Stimulated activated naive CD8-positive, alpha-beta T cell treated with anti-CD3 and anti-CD28 coated beads, Interleukin-15, amount 100 ng/mL, for 72 hours (primary cell): ENCODE measurements at places on chromosomes 2 and 18.

DNA sequence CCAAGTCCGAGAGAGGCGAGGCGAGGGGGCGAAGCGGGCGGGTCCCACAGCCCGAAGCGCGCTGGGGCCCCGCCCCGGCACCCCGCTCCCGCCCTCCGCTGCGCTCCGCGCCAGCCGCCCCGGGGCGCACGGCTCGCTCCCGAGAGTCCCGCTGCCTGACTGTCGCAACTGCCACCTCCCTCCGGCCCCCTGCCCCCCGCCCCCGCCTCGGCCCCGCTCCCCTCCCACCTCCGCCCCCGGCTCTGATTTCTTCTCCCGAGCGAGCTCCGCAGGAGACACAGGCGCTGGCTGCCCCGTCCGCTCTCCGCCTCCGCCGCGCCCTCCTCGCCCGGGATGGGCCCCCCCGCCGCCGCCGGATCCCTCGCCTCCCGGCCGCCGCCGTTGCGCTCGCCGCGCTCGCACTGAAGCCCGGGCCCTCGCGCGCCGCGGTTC, at the start of gene WNT6:
Gene WNT6 (plus strand): TSS at position 250 of the 432 bp plus-strand sequence. CDS start 233 bp downstream, outside the sequence.
- no peak for DNase-seq

GRCh38 chr2:98935111-98935770, 784 bp downstream of the CRACDL start:
- no peak for DNase-seq

DNA sequence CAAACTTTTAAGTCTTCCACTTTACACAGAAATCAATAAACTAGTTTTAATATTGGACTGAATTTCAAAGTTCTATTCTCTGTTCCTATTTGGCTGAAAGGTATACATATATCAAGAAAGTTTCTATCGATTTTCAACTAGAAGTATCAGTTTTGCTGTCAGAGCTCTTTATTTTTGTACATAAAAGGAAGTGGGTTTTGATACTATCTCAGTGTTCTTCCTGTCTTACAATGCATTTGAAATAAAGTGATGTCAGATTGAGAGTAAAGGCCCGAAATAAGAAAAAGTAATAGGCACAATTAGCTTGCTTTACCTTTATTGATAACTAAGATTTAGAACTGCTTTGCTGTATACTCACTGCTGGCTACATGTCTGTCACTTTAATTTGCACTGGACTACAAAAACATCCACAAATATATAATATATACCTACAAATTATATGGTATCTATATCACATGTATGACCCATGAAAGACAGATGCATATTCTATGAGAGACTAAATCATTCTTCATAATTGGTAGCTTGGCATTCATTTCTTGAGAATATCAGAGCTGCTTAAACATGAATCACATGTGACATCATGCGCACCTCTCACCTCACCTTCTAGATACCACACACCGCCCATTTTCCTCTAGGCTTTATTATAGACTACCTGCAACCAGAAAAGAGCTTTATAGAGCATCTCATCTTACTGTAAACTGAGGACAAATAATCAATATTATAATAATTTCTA, 83.6 kb downstream of the ASXL2 start:
- no peak for DNase-seq

- DNase-seq, result no peak
Observed at GRCh38 chr2:50438259-50438658, 593.7 kb downstream of the NRXN1 start.

DNA sequence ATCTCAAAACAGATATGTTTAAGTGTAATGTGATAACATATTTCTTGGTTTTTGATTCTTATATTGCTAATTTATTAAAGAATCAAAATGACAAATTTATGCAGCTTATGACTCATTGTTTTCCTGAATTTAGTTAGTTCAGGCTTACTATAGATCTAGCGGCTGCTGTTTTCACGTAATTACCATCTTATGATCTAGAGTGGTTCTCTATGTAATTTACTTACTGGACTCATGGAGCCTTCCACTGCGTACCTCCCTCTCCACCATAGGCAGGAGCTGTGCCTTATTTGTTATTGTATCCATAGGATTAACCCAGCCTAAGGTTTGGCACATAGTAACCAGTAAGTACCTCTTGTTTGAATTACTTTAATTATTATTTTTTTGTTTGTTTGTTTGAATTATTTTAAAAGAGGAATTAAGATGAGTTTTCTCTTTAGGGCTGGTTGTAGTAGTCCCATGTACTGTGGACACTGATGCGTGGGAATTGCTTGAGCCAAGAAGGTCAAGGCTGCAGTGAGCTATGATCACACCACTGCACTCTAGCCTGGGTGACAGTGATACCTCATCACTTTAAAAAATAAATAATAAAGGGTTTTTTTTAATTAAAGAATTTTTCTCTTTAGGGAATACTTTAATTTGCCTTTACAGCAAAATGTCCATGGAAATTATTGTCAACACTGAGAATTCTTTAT, 165.5 kb downstream of the PHLPP1 start:
- no peak for DNase-seq

DNA sequence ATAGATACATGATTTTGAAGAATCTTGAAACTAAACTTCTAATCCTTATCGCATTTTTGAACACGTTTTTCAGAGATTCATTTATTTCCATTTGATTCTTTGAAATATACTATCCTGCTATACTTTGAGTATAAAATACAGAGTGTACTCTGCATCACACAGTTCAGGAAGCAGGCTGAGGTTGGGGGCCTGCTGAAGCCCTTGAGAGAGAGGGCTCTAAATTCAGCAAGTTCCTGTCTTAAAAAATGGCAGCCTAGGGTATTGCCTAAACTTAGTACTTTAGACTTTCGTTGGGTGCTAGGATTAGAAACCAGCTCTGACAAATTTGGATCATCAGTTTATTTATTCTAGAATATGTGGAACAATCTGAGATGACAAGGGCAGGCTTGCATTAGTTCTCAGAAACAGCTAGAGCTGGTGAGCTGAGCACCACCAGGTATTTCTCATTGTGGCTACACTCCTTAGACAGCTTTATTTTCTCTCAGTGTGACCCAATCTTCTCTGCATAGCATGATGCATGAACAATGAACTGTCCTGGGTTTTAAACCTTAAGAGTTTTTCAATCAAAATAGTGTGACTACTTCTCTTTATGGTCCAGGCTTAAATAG, 49.1 kb downstream of the TFPI start:
- no peak for DNase-seq

- no peak for DNase-seq
Observed at GRCh38 chr2:142306131-142306530, 175.3 kb upstream of the LRP1B start.

- peak; percentile 48 for DNase-seq
Observed at GRCh38 chr2:100630473-100630977, 67.7 kb downstream of the PDCL3 start.

- DNase-seq, result no peak
Observed at GRCh38 chr2:40540026-40540425, 88.1 kb upstream of the SLC8A1 start.

DNA sequence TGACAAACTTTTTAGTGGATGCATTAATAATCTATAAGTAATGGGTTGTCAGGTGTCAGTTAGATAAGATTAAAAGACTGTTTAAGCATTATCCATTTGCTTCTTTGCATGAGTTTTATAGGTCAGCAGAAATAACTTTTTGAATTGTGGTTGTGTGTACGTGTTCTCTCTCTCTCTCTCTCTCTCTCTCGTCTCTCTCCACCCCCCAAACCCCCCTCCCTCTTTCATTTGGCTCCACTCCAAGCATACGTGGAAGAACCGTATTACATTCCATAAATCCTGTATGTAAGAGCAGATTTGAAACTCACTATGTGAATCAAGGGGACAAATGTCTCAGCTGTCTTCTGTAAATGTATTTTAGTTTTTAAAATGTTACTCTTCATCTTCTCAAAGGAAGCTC, 120.2 kb downstream of the MEIS1 start:
- no peak for DNase-seq

GRCh38 chr2:37767959-37768925, 96.8 kb upstream of the CDC42EP3 start:
- no peak for DNase-seq

- DNase-seq, result no peak
Observed at GRCh38 chr18:79926715-79927606, 24.5 kb downstream of the SLC66A2 start.

GRCh38 chr2:226300196-226300886, 499.3 kb downstream of the IRS1 start:
- DNase-seq, result no peak

GRCh38 chr2:239697399-239698164, 296.8 kb upstream of the HDAC4 start:
- DNase-seq, result no peak

DNA sequence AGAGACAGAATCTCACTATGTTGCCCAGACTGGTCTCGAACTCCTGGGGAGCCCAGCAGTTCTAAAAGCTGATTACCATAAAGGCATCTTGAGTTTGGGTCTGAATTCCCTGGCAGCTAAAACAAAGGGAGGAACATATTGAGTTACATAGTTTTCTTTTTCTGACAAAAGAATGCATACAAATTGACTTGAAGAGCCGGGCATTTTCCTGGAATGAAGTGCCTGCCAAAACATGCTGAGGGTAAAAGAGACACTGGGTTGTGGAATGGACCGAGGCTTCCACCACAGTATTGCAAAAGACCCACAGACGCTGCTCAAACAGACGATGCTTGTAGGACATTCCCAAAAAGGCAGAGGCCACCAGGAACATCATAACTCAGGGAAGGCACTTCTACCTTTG, 35.1 kb upstream of the ROCK2 start:
- no peak for DNase-seq

DNA sequence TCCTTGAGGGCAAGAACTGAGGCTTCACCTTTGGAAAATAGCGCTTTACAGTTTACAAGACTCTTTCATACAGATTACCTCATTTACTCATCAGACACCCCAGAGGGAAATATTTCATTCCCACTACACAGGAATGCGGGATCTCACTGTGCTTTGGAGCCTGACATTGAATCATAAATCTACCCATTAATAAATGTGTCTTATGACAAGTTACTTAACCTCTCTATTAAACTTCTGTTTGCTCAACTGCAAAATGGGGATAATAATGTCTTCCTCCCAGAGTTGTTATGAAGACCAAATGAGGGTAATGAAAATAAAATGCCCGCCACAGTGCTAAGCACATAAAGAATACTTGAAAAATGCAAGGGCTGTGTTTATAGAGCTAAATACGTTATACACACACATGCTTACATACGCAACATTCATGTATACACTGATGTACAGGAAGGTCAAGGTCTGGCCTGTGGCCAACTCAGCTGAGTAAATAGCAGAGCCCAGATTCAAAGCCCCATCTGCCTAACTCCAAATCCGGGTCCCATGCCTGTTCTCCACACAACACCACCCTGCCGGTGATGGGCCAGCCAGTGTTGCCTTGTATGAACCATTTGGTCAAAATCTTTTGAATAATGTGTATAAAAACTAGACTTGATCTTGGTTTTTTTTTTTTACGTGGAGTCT, 77.8 kb upstream of the STPG4 start:
- no peak for DNase-seq

DNA sequence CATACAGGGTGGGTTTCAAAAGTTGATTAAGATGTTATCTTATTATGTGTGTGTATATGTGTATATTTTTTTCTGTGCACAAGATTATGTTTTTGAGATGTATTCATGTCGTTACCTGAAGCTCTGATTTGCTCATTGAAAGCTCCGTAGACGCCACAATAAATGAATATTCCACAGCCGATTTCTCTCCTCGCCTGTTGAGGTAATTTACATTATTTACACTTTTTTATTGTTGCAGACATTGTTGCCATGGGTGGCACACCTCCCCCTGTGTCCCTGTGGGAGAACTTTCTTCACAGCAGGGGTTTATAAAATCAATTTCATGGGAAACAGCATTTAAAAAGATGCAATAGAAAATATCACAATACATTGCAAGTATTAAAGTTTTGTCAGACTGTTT, 100.6 kb downstream of the GLI2 start:
- DNase-seq, result no peak
